Natural killer cell (primary cell): ENCODE measurements at places on chromosomes 7 and 10. TPM values are rescaled to one million over a fixed set of nuclear protein-coding genes. Genes with fewer than 3 reads are reported as not detected.

- DNase-seq, result no peak
These were observed 123.9 kb downstream of the ADAM12 start for GRCh38 chr10:126264102-126265018.

DNA sequence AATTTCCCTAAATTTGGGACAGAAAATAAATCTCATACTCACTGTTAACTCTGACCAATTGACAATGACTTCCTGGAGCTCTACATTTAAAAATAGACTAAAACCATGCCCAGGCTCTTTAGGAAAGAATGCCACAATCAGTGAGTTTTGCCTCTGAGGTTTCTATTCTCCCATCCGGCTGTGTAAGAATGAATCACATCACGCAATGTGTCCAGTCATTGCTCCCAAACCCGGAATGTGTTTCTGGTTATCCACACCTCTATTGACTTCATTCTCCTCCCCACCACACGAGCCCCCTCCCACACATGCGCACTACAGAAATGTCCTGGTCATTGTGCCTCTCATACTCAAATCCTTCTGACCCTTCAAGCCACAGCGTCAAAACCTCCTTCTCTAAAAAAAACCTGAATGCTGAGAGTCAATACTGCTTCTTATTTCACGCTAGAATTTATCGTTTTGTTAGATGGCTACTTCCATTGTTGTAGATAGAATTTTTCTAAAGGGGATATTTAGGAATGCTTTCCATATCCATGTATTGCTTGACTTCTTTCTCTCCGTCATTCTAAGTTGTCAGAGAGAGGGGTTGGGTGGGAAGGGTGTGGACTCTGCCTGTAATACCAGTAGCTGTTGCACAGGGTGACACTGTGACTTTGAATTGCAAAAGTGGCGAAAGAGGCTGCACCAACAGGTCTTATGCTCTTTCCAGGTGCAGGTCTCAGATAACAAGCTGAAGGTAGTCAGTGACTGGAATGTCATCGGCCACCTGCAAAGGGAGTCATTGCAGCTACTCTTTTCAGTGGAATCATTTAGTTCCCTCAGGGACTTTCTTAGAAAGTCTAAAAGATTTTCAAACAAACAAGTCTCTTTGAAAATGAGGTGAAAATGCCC lies 356.6 kb downstream of the PAXIP1 start:
- DNase-seq, result no peak

DNA sequence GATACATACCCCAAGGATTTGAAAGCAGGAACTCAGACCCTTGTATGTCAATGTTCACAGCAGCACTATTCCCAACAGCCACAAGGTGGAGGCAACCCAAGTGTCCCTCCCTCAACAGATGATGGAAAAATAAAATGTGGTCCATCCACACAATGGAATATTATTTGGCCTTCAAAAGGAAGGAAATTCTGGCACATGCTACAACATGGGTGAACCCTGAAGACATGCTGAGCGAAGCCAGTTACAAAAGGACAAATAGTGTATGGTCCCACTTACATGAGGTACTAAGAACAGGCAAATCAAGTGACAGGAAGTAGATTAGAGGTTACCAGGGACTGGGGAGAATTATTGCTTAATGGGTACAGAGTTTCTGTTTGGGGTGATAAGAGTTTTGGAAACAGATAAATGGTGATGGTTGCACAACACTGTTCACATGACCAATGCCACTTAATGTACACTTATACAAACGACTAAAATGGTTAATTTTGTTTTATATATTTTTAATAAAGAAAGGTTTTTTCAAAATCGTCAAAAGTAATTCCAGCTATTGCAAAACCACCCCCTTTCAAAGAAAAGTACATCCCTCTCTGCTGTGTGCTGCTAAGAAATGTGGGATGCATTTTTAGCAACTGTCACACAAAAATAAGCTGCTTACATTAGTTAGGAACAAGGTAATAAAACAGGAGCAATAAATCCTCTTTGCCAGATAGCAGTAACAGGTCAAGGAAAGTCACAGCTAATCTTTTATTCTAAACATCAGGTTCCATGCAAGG lies 85.7 kb downstream of the GRB10 start:
- no peak for DNase-seq

Gene GRID1
- not detected for total RNA-seq

GRCh38 chr10:44897049-44897448 lies 14.1 kb upstream of the TMEM72 start:
- no peak for DNase-seq

- no peak for DNase-seq
These were observed 64.6 kb upstream of the KCNMA1 start for GRCh38 chr10:77702166-77702565.

DNA sequence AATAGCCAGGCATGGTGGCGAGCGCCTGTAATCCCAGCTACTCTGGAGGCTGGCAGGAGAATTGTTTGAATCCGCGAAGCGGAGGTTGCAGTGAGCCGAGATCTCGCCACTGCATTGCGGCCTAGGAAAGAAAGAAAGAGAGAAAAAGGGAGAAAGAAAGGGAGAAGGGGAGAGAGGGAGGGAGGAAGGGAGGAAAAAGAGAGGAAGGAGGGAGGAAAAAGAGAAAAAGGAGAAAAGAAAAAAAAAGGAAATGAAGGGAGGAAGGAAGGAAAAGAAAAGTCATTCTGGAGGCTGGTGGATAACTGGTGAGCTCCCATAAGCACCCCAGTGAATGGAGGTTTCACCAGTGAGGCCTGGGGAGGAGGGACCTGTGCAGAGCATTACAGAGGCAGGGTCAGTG lies 7.6 kb upstream of the OGDHL start:
- no peak for DNase-seq

GRCh38 chr10:24419066-24419465 lies 210.1 kb downstream of the KIAA1217 start:
- no peak for DNase-seq

DNA sequence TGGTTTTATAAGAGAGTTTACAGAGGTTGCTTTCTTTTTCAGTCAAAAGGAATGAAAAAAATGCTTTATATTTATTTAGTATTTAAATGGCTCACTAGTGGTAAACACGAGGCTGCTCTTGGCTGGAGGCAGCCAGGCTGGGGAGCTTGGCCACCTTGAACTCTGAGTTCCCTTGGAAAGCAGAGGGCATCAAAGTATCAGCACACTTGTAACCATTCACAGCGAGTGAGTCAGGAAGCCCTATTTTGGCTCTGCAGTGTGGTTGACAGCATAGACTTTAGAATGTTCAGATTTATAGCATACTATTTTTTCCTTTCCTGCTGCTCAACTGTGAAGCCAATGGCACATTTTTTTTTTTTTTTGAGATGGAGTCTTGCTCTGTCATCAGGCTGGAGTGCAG lies 51.6 kb downstream of the CYCS start:
- no peak for DNase-seq

GRCh38 chr7:35721288-35721687 lies 26.4 kb upstream of the HERPUD2 start:
- DNase-seq, result no peak

Gene ACSL5
- 71.2 TPM for total RNA-seq

Gene PTPN20
- total RNA-seq, result 0.78 TPM
